H7 (cell line): ENCODE measurements at places on chromosomes 11 and 22.

DNA sequence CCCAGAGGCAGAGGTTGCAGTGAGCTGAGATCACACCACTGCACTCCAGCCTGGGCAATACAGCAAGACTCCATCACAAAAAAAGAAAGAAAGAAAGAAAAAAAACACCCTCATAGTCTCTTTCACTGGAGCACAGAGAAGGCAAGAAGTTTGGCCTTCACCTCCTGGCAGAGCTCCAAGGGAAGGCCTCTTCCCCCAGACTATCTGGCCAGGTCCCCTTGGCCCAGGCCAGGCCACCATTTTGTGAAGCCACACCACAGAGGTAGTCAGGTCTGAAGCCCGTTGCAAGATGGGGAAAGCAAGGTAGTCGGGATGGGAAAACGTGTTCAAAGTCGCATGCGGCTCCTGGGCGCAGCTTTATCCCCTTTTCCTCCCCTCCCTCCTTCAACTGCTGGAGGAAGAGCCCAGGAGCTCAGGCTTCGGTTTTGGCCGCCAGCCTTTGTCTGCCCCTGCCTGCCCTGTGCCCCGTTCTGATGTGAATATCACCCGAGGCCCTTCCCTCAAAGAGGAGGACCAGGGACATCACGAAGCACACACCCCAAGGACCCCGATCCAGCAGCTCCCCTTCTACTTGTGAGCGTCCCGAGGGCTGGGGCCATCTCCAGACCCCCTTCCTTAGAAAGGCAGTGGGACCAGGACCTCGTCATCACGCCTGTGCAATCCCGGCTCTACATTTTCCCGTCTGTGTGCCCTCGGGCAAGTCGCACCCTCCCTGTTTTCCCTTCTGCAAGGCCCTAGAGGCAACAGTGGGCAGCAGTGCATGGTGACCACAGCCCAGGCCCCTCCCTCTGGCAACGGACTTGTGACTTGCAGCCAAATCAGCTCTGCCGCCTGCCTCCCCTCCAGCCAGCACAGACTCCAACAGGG lies 17.7 kb downstream of the CABP7 start:
- DNase-seq, result peak; percentile 51

- DNase-seq, result no peak
Measured at GRCh38 chr22:24359452-24360120, 67.8 kb upstream of the ADORA2A start.

DNA sequence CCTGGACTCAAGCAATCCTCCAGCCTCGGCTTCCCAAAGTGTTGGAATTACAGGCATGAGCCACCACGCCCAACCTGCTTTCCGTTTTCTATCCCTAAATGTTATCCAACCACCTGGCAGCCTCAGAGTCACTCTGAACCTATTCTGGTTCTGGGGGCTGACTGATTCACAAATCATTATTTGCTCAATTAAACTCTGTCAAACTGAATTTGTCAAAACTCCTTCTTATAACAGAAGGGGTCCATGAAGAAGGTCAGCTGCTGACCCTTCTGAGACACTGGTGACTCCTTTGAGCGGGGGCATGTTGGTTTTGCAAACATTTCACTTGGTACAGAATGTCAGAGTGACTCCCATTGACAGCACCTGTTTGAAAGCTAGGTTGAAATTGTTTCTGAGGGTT lies 1.8 kb upstream of the VPS37C start:
- no peak for DNase-seq

DNA sequence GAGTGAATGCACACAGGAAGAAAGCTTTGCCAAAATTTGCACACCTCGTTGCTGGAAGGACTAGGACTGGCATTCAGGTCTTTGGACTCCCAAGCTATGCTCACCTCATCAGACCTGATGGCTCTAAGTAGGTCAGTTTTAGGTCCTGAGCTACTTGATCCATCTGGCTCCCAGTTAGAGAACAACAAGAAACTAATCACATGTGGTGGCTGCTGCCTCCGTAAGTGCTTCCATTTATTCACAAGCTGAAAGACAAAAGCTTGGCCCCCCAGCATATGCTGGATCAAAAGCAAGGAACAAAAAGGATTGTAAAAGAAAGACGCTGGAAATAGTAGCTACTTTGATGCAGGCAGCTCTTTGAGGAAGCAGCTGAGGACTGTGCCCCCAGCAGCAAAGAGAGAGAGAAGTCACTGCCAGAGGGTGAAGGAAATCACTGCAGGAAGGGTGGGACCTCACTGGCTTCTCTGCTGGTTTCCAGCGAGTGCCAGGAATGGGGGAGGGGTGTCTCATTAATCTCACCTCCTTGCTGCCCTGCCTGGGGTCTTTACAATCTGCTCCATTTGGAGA lies 268.9 kb downstream of the KIRREL3 start:
- DNase-seq, result no peak

DNA sequence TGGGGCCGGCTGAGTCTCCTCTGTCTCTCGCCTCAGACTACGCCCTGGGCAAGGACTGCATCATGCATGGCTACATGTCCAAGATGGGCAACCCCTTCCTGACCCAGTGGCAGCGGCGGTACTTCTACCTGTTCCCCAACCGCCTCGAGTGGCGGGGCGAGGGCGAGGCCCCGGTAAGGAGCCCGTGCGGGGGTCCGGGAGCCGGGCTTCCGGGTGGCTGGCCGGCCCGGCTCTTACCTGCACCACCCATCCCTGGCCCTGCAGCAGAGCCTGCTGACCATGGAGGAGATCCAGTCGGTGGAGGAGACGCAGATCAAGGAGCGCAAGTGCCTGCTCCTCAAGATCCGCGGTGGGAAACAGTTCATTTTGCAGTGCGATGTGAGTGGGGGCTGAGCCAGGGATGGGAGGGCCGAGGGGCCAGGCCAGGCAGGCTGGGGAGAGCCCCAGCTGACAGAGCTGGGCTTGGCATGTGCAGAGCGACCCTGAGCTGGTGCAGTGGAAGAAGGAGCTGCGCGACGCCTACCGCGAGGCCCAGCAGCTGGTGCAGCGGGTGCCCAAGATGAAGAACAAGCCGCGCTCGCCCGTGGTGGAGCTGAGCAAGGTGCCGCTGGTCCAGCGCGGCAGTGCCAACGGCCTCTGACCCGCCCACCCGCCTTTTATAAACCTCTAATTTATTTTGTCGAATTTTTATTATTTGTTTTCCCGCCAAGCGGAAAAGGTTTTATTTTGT lies 4.1 kb upstream of the ANKRD13D start:
- no peak for DNase-seq

DNA sequence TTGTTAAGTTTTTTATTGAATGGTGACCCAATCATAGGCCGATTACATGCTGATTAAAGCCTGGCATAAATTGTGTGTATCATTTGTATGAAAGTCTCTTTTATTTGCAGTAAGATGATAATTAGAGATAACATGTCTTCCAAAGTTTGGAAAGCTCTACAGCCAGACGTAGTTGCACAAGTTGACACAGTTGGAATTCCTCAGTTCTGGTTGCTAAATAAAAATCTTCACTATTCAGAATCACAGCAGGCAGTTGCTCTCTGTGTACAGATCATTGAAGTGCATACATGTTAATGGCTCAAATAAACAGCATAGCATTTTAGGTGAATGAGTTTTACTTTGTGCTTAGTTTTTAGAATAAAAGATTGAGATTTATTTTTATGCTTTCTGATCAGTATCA lies 69.5 kb downstream of the ARHGAP42 start:
- DNase-seq, result no peak

- DNase-seq, result no peak
Measured at GRCh38 chr11:76334826-76335389, 46.0 kb downstream of the THAP12 start.

DNA sequence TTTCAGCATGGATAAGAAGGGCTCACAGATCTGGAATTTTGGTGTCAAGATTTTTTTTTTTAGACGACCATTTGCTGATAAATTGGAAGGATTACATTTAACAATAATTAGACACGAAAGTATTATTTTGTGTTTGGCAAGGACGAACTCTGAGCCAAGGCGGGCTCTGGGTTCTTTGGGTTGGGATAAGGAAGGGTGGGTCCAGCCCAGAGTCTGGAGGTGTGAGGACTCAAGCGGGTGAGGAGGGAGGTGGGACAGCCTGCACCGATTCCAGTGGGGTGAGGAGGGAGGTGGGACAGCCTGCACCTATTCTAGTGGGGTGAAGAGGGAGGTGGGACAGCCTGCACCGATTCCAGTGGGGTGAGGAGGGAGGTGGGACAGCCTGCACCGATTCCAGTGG lies 4.1 kb downstream of the B3GAT1 start:
- DNase-seq, result peak; percentile 26

GRCh38 chr22:22745225-22746060 lies 101.0 kb downstream of the GGTLC2 start:
- peak; percentile 65 for DNase-seq

DNA sequence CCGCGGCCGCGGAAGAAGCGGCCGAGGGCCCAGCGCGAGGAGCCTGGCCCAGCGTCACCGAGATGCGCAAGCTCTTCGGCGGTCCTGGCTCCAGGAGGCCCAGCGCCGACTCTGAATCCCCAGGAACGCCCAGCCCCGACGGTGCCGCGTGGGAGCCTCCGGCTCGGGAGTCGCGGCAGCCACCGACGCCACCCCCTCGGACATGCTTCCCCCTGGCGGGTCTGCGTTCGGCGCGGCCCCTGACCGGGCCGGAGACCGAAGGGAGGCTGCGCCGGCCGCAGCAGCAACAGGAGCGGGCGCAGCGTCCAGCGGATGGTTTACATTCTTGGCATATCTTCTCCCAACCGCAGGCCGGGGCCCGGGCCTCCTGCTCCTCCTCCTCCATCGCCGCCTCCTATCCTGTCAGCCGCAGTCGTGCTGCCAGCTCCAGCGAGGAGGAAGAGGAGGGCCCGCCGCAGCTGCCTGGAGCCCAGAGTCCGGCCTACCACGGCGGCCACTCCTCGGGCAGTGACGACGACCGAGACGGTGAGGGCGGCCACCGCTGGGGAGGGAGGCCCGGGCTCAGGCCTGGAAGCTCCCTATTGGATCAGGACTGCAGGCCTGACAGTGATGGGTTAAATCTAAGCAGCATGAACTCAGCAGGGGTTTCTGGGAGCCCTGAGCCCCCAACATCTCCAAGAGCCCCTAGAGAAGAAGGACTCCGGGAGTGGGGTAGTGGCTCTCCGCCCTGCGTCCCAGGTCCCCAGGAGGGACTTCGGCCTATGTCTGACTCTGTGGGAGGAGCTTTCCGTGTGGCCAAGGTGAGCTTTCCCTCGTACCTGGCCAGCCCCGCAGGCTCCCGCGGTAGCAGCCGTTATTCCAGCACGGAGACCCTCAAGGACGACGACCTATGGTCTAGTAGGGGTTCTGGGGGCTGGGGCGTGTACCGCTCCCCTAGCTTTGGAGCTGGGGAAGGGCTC lies 1.2 kb downstream of the ARHGEF17 start:
- peak; percentile 95 for DNase-seq

- no peak for DNase-seq
Measured at GRCh38 chr11:60396382-60396781, at the start of gene MS4A14. TSS of gene MS4A14 (plus strand) at chr11:60396459. CDS start at chr11:60396579, 120 bp downstream.

DNA sequence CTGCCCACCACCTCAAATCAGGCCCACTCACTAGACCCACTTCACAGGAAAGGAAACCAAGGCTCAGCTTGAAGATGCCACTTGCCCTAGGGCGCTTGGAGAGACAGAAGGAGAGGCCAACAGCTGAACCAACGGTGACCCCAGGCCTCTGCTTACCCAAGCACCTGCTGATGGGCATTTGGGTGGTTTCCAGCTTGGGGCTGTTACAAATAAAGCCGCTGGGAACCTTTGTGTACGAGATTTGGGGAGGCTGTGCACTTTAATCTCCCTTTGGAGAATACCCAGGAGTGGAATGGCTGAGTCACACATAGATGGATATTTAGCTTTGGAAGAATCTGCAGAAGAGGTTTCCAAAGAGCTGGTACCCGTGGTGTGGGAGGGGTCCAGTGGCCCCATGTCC lies 50.9 kb upstream of the LINC01488 start:
- no peak for DNase-seq

DNA sequence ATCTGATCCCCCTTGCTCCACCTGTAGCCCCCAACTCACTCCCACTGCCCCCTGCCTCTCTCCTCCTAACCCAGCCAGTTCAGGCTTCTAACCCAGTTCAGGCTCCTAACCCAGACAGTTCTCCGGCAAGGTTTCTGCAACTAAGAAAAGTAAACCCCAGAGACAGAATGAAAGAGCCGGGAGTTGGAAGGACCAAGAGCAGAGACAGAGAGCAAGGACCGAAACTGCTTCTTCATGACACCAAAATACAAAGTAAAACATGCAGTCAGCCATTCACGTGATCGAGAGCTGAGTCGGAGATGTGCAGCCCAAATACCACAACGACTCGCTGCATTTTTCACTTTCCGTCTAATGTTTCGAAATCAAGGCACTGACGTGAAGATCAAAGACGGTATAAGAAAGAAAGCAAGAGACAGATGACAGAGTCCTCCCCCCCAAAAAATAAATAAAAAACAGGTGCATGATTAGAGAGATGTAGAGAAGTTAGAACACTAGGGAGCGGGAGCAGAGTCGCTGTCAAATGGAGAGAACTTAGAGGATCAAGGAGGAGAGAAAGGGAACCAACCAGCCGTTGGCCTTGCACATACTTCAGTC lies 884 bp downstream of the IL10RA start:
- no peak for DNase-seq

DNA sequence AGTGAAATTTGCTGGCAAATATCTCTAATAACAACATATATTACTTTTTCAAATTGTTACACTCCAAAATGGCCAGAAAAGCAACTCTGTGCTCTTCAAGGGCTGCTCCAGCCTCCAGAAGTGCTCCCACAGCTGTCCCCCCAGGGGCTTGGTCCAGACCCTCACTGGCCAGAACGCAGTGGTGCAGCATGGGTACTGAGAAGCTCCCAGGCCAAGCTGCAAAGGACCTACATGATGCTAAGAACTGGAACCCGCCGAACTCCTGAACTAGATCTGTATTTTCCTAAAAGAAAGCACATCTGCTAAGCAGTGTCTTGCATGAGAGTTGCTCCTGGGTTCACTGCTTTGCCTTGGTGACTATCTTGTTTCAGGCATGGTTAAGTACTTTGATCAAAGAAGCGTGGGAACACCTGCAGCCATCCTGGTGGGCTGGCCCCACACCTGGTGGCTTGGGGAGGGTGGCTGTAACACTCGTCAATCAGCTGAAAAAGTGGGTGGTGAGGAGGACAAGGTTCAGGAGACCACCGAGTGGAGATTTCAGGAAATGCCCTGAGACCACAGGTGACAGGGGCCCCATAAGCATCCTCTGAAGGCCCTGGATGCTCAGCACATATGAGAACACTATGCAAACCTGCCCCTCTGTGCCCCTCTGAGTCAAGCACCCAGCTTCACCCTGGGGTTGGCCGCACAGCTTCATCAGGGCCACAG lies 72.7 kb upstream of the PITPNB start:
- DNase-seq, result peak; percentile 51

- peak; percentile 63 for DNase-seq
Measured at GRCh38 chr11:1158681-1159487, 1.1 kb downstream of the MUC5AC start.

- no peak for DNase-seq
Measured at GRCh38 chr11:1739576-1739975, 10.8 kb downstream of the IFITM10 start.
